ENCODE measurements at places on chromosomes 4 and X.

GRCh38 chr4:169245061-169245460 is 25.7 kb downstream of the SH3RF1 start:
- no peak for DNase-seq

DNA sequence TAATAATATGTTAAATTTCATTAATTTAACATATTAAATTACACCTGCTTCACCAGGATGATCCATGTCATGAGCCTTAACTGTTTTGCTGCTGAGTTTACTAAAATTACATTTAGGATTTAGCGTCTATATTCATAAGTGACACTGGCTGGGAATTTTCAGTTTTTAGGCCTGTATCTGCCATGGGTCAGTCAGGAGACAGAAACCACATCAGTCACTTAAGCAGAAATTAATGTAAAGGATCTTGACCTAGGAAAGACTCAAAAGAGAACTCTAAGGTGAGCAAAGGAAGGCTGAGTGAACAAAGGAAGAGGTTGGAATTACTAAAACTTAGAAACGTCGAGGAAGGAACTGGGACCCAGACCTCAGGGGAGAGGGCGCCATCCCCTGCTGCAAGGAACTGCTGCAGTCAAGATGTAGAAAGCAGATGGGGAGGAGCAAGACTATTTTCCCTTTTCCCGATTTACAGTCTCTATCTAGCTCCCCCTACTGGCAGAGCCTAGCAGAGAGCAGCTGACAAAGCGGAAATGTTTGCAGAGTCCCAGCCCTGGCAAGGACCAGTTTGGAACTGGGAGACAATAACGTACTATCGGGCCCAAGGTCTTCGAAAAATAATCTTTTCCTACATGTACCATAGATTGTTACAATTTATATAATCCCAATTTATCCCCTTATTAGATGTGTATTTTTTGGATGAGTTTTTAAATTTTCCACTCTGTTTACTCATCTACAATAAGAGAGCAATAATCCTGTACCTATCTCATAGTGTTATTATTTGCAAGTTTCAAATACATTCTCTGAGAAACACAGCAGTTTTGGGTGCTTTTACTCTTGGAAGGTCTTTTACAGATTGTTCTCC is 22.6 kb upstream of the RBBP7 start:
- peak; percentile 76 for DNase-seq

GRCh38 chr4:2599304-2599654 is 62.8 kb downstream of the FAM193A start:
- DNase-seq: no peak

- DNase-seq: no peak
Observed at GRCh38 chr4:176563591-176563990, 229.1 kb downstream of the VEGFC start.

- DNase-seq: no peak
Observed at GRCh38 chrX:57596109-57596508, 4.3 kb downstream of the ZXDB start.

DNA sequence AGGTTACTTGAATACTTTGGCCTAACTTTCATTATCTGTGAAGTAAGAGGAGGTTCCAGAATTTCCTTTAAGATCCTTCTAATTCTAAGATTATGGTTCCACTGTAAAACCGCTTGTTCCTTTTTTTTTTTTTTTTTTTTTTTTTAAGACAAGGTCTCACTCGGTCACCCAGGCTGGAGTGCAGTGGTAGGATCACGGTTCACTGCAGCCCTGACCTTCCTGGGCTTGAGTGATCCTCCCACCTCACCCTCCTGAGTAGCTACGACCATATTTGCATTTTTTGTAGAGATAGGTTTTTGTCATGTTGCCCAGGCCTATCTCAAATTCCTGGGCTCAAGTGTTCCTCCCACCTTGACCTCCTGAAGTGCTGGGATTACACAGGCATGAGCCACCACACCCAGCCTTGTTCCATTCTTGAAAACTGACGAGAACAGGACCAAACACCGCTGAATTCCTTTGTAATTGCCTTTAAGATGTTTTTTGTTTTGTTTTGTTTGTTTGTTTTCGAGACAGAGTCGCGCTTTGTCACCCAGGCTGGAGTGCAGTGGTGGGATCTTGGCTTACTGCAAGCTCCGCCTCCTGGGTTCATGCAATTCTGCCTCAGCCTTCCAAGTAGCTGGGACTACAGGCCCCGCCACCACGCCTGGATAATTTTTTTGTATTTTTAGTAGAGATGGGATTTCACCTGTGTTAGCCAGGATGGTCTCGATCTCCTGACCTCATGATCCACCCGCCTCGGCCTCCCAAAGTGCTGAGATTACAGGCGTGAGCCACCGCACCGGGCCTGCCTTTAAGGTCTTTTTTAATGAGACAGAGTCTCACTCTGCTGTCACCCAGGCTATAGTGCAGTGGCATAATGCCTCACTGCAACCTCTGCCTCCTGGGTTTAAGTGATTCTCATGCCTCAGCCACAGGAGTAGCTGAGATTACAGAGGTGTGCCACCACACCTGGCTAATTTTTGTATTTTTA is 6.8 kb downstream of the PDS5A start:
- no peak for DNase-seq

DNA sequence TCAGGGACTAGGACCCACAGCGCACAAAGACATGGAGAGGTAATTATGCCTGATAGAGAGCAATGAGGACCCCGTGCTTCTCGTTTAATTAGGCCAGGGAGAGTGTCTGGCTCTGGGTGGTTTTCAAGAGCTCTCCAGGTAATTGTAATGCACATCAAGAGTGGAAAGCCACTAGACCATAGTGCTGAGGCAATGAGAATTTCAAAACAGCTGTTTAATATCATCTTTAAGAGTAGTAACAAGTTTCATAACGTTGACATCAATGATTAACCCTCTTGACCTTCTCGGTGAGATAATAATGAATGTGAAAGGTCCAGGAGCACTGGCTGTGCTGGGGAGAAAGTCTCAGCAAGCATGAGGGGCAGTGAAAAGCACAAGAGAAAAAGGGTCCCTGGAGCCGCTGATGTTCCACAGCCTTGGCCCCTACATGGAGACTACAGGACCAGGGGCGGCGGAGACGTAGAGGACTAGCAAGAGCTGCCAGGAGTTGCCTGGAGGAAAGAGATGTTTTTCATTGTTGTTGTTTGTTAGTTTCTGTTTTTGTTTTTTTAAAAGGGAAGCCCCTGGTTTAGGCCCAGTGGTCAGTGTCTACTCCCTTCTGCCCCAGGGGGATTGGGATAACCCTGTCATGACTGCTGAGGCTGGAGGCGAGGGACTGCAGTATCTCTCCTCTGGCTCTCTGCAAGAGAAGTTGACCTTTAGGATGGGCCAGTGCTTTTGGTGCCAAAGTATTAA is 14.8 kb upstream of the CXCR3 start:
- DNase-seq: no peak

DNA sequence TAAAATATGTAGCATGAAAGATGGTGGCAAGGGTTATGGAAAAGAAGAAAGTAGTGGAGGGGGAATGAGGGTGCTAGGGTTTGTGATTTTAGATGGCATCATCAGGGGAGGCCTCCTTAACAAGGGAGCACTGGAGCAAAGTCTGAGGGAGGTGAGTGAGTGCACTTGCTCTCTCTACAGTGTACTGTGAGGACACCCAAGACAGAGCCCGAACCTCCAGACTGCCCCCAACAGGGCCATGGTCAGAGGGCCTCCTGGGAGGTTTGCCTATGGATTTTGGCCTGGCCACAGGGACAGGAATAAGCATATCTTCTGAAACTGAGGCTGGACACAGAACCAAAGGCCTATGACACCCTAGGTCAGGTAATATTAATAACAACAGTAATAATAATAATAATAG is 21.4 kb upstream of the PJA1 start:
- DNase-seq: no peak

- DNase-seq: no peak
Observed at GRCh38 chr4:188336891-188337290, 197.7 kb downstream of the TRIML1 start.

DNA sequence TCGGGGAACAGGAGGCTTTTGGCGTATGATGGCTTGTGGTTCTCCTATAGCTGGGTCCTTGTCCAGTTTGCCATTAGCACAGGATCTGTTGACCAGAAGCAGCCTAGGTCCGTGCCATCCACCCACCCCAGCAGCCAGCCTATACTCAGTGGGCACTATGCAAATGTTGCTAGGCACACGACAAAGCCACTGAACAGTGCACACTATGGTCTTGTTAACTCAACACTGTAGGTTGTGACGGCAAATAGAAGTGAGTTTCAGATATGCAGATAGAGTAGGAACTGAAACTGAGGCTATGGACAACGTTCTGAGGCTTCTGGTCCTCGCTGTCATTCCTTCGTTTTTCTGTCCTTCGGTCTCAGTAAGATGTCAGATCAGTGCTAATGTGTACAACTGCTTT is 541.3 kb upstream of the TENM3 start:
- DNase-seq: no peak

DNA sequence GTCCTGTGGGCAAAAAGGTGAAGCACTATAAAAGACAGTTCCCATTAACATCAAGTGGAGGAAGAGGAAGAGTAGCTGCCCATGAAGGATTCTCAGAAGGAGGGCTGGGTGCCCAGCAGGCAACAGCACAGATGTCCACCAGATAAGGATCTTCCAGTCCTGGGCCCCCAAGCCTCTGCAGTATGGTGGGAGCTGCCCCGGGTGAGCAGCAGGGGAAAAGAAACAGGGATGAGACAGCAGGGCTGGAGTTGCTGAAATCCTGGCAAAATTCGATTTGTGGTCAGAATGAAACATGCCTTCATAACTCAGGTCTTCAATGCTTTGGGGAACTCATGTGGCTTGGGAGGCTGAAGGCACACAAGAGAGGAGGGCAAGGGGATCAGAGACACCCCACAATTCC is 94.6 kb downstream of the RASL11B start:
- no peak for DNase-seq

DNA sequence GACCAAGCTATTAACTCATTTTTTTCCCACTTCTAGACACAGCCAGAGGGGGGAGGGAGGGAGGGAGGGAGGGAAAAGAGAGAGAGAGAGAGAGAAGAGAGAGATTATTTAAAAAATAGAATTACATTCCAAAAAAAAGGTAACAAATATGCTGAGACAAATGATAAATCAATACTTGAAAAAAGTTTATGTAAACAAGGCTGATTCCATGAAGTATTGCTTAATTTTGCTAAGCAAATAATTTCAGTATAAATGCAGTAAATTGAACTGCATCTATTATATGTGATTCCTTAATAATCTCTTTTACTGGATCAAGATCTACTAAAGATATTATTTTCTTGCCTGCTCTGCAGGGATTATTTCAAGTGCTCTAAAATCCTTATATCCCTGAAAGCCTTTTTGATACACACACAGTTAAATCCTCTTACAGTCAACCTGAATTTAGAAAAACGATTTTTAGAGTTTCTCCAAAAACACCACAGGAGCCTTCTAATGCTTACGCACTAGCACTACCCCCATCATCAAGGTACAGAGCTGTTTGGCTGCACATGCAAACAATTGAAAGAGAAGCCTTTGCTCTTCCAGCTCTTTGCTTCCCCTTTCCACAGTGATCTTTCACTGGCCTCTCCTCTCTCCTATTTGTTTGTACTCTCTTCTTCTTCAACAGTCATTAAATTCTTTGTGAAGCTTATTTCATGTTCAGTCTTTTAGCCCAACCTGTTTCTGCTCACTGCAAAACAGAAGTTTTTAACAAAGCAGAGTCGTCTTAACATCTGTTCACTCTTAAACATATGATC is 426.3 kb upstream of the FAM241A start:
- no peak for DNase-seq
